ENCODE measurements at places on chromosomes 6 and 20. TPM values are rescaled to one million over a fixed set of nuclear protein-coding genes. Genes with fewer than 3 reads are reported as not detected.

- DNase-seq = no peak
Measured at GRCh38 chr6:63787021-63787420, 151.4 kb downstream of the PHF3 start.

- no peak for DNase-seq
Measured at GRCh38 chr20:1165521-1165920, 19.3 kb downstream of the TMEM74B start.

- no peak for DNase-seq
Measured at GRCh38 chr6:109396046-109396718, 13.9 kb upstream of the CD164 start.

SPDEF gene
- polyA plus RNA-seq = not detected

NELFCD gene
- polyA plus RNA-seq = 135 TPM

- DNase-seq = no peak
Measured at GRCh38 chr6:169857343-169858292, 106.2 kb downstream of the ERMARD start.

- no peak for DNase-seq
Measured at GRCh38 chr6:42315991-42316970, 98.6 kb upstream of the MRPS10 start.

- no peak for DNase-seq
Measured at GRCh38 chr20:56579301-56579710, 46.3 kb downstream of the FAM209B start.

GRCh38 chr6:109178921-109179320 lies 83.6 kb downstream of the CEP57L1 start:
- no peak for DNase-seq

MCCD1 gene
- polyA plus RNA-seq = 13.6 TPM

CDSN gene
- not detected for polyA plus RNA-seq

C6orf15 gene
- not detected for polyA plus RNA-seq

DNA sequence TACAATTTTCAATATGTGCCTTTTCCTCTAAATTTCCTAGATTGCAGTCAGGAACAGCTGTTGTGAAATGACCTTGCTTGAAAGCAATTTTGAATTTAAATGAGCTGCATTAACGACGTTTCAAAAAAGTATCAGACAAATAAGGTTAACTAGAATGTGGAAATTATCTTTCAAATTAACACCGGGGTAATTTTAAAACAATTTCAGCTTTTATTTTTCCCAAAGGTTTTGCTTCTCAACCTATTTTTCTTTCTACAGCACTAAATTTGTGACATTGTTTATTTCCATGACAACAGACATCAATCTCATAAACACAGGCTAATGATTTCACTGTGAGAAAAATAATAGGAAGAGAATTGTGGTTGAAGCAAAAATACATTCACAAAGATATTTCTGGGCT lies 38.5 kb downstream of the COL12A1 start:
- DNase-seq = no peak

GRCh38 chr20:3794701-3795420 lies 1.2 kb upstream of the CDC25B start:
- no peak for DNase-seq

ACSS1 gene
- 29.6 TPM for polyA plus RNA-seq

DNA sequence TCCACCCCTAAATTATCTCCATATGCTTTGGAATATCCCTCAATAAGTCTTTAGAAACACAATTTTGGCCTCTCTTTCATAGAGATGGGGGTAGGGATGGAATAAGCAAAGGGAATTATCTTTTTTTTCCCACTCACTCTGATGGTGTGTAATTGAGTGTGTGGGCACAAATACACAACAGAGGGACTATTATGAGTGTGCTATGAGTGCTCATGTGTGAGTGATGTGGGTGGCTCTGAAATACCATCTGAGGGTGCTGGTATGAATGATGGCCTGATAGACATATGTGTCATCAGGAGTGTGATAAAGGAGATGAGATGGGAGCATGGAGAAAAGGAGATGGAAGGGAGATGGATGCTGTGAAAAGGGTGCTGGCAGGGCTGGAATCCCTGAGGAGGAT lies 35.6 kb downstream of the GSS start:
- no peak for DNase-seq

GRCh38 chr6:135096403-135097130 lies 41.9 kb upstream of the HBS1L start:
- no peak for DNase-seq

DNA sequence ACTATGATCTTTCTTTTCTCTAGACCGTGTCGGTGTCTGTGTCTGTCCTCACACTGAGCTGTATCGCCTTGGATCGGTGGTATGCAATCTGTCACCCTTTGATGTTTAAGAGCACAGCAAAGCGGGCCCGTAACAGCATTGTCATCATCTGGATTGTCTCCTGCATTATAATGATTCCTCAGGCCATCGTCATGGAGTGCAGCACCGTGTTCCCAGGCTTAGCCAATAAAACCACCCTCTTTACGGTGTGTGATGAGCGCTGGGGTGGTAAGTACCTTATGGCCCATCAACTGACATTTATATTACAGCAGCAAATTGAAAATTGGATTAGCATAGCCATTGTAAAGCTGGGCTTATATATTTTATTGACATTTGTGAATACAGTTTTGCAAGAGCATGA lies 72.2 kb upstream of the GFRAL start:
- no peak for DNase-seq

- no peak for DNase-seq
Measured at GRCh38 chr20:51399006-51399890, 143.3 kb downstream of the NFATC2 start.

POPDC3 gene
- polyA plus RNA-seq = 0.52 TPM

DNA sequence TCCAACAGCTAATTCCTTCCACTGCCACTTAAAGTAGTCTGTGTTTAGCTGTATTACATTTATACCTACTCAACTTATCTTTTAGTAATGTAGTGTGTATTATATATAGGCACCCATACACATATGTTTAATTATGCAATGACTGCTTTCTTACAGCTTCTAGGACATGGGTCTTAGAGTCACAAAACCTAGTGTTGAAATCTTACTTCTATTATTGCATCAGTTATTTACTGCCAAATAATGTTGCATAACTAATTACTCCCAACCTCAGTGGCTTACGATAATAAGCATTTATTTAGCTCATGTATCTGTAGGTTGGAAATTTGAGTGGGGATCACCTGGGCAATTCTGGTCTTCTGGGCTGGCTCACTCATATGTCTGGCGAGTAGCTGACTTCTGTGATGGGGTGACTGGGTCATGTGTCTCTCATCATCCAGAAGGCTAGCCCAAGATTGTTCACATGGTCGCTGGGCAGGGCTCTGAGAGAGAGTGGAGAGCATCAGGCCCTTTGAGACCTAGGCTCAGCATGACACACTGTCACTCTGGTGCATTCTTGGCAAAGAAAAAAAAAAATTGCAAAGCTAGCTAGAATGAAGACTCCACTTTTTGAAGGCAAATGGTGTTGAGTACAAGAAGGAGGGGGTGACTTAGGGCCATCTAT lies 187.0 kb downstream of the PLCB1 start:
- DNase-seq = no peak

- no peak for DNase-seq
Measured at GRCh38 chr6:143408151-143408786, 42.2 kb downstream of the ADAT2 start.

ARMH2 gene
- not detected for polyA plus RNA-seq

- DNase-seq = no peak
Measured at GRCh38 chr20:46365487-46366220, 40.8 kb downstream of the ELMO2 start.

GRCh38 chr20:58461899-58462298 lies 53.3 kb downstream of the APCDD1L start:
- DNase-seq = no peak

DNA sequence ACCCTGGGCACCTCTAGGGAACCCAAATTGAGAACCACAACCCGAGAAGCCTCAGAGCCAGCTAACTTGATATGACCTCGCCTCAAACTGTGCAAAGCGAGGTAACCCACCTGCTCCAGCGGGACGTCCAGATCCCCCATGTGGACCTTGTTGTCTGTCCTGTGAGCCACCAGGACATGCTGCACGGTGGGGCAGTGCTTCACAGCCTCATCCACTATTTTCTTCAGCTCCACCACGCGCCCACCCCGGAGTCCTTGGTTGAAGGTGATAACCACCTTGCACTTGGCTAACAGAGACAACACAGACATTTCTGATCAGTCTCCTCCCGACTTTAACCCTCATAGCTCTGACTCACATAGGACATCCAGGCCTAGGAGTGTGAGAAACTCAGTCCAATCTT lies 30.8 kb upstream of the APMAP start:
- no peak for DNase-seq

- DNase-seq = no peak
Measured at GRCh38 chr6:101722991-101723579, 329.6 kb downstream of the GRIK2 start.

GRCh38 chr6:88449770-88450169 lies 283.6 kb upstream of the CNR1 start:
- no peak for DNase-seq

DDX43 gene
- 0.35 TPM for polyA plus RNA-seq

- DNase-seq = no peak
Measured at GRCh38 chr6:39816747-39817146, 24.6 kb downstream of the DAAM2 start.

GRCh38 chr6:91097364-91097763 lies 510.5 kb upstream of the MAP3K7 start:
- DNase-seq = no peak

- DNase-seq = no peak
Measured at GRCh38 chr6:122610690-122611455, 668 bp downstream of the PKIB start.

DNA sequence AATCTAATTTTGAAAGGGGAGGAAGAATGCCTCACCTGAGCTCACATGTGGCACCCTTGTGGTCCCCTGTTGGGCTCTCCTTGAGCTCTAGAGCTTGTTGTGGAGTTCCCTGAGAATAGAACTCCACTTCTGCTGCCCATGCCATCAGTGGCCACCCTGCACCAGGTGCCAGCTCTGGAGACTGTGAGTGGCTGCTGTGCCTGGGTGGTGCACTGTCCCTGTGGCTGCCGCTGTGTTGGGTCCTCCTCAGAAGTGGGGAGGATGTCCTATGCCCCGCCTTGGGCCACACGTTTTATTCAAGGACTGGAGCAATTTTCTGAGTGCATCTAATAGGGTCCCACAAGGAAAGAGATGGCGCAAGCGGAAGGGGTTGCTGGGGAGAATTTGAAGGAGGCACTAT lies 67.9 kb upstream of the MAP3K7 start:
- DNase-seq = no peak

DNA sequence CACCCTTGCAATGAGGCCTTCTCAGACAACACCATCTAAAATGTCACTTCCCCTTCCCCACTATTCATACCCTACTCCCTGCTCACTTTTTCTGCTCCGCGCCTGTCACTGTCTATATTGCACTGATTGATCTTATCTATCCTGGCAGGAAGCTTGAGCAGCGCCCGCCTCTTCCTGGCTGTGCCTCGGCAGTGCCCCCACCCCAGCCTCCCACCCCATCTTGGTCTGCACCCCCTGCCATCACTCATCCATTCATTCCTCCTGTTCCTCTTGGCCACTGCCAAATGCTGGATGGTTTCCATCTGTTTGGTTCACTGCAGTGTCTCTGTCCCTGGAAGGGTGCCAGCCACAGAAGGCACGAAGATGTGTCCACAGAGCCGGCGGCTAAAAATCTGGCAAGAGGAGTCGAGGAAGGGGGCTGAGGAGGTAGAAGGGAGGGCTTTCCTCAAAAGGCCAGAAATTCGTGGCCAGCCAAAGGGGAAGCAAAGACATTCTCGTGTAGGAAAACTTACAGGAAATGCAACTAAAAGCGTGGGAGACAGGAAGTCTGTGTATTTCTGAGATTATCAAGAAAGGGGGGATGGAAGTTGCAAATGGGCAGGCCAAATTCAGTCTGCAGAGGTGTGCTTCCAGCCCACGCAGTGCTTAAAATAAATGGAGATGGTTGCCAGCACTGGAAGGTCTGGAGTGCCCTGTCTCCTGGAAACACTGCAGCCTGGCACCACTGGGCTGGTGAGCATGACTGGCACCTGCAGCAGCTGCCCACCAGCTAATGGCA lies 27.6 kb downstream of the SYNJ2 start:
- no peak for DNase-seq

- DNase-seq = no peak
Measured at GRCh38 chr20:41170386-41171105, 33.2 kb downstream of the PLCG1 start.

OR2H2 gene
- polyA plus RNA-seq = 0.18 TPM

GRCh38 chr6:71444222-71444621 lies 155.6 kb downstream of the OGFRL1 start:
- no peak for DNase-seq

ENPP1 gene
- polyA plus RNA-seq = 18.0 TPM

CPNE1 gene
- polyA plus RNA-seq = 176 TPM

OOEP gene
- not detected for polyA plus RNA-seq

GRCh38 chr20:43955062-43955749 lies 40.6 kb downstream of the TOX2 start:
- no peak for DNase-seq

TMEM14A gene
- 54.9 TPM for polyA plus RNA-seq

PCK1 gene
- polyA plus RNA-seq = 4.3 TPM

DNA sequence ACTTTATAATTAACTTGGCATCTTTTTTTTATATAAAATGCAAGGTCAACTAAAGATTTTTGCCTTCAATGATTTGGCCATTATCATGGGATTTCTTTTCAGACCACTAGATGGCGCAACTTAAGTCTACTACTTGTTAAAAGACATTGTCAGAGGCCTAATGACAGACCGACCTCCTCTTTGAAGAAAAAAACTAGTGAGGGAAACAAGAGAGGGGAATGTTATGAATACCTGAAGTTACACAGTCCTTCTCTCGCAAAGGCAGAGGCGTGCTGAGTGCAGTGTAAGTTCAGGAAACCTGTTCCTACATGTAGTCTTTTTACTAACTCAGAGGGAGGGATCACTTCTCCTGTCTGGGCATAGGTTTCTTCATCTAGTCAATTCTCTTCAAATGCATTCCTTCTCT lies 9.3 kb downstream of the TRAPPC3L start:
- DNase-seq = no peak

DNA sequence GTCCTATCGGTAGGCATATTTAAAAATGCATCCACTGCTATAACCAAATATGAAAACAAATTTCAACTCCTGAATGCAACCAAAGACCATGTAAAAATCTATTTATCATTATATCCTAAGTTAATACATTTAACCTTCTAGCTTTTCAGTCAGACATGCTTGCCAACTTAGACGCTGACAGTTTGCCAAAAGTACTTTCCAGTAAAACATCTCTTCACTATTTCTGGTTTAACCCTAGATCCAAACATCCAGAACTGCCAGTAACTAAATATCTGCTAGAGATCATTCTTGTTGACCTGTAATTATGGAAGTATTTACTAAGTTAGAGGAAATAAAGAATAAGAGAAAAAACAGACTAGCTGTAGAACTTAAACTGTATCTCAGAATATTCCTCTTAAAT lies 210.2 kb upstream of the THEMIS start:
- no peak for DNase-seq

NRN1 gene
- polyA plus RNA-seq = 10.4 TPM

SERINC3 gene
- polyA plus RNA-seq = 75.4 TPM
